Activated CD4-positive, alpha-beta memory T cell treated with anti-CD3 and anti-CD28 coated beads, Interleukin-2, amount 10 ng/mL, durations not matched to agents 7 days and 5 days (primary cell): ENCODE measurements at places on chromosomes 5 and 9.

- no peak for DNase-seq
Measured at GRCh38 chr5:119291877-119292276, 63.9 kb upstream of the TNFAIP8 start.

GRCh38 chr5:17255471-17256021 is 38.1 kb downstream of the BASP1 start:
- no peak for DNase-seq

GRCh38 chr5:157342822-157343402 is 77.0 kb downstream of the CYFIP2 start:
- peak; percentile 34 for DNase-seq

GRCh38 chr5:139660105-139660922 is 12.2 kb downstream of the CXXC5 start:
- no peak for DNase-seq

- no peak for DNase-seq
Measured at GRCh38 chr5:2780421-2781171, 29.1 kb upstream of the IRX2 start.

- DNase-seq: no peak
Measured at GRCh38 chr5:14250084-14250695, 107.0 kb downstream of the TRIO start.
